ENCODE measurements at places on chromosomes 1 and 21. TPM values are rescaled to one million over a fixed set of nuclear protein-coding genes. Genes with fewer than 3 reads are reported as not detected.
A peak's percentile ranks its signal among the peaks of the same experiment; 100 is the strongest.

DNA sequence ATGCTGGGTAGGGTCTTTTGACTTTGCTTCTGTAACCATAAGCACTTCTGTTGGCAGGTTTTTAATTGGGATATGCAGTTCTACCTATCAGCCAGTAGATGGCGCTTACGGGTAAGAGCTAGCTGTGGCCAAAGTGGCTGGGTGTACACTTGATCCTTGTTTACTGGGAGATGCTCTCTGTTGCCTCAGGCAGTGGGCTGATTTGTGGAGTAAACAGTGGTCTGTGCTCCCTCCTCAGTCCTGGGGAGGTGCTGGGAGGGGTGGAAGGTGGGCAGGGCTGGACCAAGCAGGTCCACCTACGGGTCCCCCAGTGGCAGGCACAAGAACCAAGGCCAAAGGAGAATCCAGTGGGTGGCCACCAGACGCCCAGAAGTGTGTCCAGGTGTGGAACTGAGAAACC is 43.4 kb downstream of the RALGPS2 start:
- no peak for DNase-seq

- DNase-seq = no peak
These were observed 283.2 kb upstream of the LRRC7 start for GRCh38 chr1:69284508-69284907.

- no peak for DNase-seq
These were observed 5.2 kb downstream of the GPR25 start for GRCh38 chr1:200877839-200878551.

GRCh38 chr1:998745-998994 is 1.2 kb downstream of the HES4 start:
- DNase-seq = no peak

DNA sequence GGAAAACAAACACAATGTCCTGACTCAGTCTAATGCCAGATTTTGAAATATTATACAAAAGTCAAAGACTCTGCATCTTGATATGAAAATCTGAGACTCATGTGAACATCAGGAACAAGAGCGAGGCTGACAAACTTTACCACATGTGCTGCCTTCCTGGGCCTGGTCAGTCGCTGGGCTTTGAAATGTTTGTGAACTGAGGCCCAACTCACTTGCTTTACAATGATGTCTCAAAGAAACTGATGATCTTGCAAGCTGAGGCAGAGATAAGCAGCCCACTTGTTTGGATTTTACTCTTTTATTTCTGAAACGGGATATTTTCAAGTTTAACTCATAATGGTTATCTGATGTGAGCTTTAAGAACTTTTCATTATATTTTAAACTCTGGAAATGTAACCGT is 2.1 kb downstream of the BCAR3 start:
- DNase-seq = no peak

DNA sequence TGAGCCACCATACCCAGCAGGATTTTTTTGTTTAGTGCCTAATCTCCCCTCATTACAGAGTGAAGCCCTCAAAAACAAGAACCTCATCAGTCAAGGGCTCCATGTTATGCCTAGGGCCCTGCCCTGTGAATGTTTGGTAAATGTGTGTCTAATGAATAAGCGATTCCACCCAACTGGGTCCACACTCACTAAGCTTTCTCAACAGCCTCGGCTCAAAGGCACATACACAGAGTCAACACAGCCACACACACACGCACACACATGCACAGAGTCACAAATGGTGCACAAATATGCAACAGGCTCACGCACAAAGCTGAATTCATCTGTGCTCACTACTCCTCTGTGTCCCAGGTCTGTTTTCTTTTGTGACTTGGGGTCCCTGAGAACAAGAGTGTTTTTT is 11.7 kb upstream of the SYNC start:
- no peak for DNase-seq

- DNase-seq = no peak
These were observed 194.6 kb downstream of the GREM2 start for GRCh38 chr1:240417317-240417716.

DNA sequence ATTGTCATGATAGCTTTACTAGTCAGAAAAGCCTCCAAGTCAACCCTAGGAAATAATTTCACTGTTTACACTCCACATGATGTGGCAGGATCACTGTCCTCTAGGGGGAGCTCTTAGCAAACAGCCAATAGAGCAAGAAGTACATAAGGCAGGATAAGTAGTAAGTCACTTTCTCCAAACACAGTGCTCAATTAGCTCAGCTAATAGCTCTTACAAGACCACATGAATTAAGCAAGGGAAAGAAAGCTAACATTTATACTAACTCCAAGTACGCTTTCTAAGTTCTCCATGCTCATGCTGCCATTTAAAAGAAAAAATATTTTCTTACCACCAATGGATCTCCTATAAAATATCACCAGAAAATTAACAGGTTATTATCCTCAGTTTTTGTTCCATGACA is 66.9 kb upstream of the LRIF1 start:
- DNase-seq = peak; percentile 25

RNPC3 gene
- 4.1 TPM for total RNA-seq

GRCh38 chr1:184163674-184164465 is 112.3 kb downstream of the TSEN15 start:
- peak; percentile 21 for DNase-seq

FALEC gene
- not detected for total RNA-seq

PTPN22 gene
- not detected for total RNA-seq

GRCh38 chr1:201656311-201657032 is 117.5 kb downstream of the NAV1 start:
- DNase-seq = no peak

DNA sequence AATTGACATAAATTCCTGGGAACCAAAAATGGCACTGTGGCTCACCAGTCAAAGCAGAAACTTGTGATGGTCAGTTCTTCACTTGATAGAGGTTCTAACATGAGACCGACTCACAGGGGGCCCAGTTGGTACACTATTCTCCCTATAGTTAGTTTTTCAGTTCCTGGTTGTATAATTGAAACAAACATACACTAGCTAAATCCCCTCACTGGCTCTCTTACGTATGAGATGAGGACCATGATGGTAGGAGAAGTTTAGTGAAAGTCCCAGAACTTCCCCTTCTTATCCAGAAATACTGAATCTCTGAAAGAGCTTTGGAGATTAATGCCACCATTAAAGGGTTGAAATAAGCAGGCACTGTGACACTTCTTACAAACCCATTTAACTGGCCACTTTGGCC is 2.8 kb upstream of the S100B start:
- no peak for DNase-seq

All from Caki2 (cell line).